KBM-7 (cell line): ENCODE measurements at places on chromosomes 6 and 20.

DNA sequence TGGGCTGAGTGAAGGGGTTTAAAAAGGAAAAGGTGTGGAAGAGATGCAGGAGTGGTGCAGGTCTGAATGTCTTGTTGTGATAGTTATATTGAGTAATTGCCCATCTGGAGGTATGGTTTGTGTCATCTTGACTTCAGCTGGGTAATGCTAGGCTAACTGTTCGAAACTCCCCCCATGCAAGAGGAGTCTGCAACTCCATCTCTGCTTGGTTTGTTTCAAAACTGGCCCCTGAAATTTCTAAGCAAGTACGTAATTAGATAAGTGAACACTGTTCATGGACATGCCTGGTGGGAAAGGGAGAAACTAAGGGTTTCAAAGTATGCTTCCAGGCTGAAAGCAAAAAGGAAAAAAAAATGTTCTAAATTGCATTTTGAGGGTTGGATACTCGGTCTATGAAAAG lies 17.1 kb downstream of the TTK start:
- DNase-seq: no peak

GRCh38 chr6:101666256-101666655 lies 272.7 kb downstream of the GRIK2 start:
- DNase-seq: no peak

- no peak for DNase-seq
These were observed 7.1 kb upstream of the ZNF318 start for GRCh38 chr6:43376551-43376981.

- no peak for DNase-seq
These were observed 289.3 kb downstream of the KIF16B start for GRCh38 chr20:16283978-16284377.

DNA sequence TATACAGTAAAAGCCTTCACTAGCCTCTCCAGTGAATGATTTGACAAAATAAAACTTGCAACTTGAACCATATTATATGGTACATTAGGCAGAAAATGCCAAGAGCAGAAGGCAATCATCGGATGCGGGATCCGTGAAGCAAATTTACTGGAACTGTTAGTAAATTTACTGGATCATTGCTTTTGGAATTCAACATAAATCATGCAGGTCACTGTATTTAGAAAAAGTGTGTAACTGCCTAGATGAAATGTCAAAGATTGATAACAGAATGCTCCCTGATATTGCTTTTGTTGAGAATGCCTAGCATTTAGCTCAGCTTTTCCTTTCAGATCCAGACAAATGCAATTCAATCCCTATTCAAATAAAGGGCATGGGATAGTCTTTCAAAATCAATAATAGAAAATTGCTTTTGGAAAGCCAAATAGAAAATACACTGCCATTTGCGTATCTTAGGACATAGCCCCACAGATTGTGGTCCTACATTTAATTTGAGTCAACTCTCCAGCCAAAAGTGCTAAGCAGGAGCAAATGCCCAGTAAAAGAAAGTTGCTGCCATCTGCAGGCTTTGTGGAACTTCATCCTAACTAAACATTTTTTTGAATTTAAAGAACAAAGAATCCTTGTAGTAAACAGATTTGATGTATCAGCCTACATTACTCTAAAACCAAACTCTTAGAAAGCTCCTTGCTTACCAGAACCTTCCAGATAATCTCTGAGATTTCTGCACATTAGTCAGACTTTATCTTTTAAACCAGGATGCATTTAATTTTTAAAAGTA lies 109.5 kb upstream of the HSF2 start:
- no peak for DNase-seq

GRCh38 chr20:44405257-44405656 lies 49.8 kb downstream of the HNF4A start:
- DNase-seq: no peak

DNA sequence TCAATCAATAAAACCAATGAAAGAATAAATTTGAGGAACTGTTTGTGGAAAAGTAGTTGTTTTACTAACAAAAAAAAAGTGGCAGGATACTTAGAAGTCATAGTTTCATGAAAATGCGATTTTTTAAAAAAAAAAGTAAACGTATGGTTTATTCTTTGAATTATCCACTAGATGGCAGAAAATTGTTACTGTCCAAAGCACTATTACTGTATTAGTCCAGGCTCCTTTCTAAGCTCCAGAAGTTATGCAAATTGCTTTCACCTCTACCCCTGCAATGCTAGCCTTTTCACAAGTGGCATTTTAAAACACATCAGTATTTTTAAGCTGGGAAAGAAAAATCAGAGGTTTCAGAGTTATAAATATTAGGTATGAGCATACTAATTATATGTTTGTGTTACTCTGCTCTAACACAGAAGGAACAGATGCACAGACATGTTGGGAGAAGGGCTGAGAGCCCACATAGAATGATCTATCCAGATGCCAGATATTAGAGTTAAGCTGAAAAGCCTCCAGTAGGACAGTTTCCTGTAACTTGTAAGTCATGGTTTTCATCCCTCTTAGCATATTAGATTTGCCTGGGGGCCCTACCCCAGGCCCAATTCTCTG lies 63.9 kb downstream of the FHL5 start:
- DNase-seq: peak; percentile 34

DNA sequence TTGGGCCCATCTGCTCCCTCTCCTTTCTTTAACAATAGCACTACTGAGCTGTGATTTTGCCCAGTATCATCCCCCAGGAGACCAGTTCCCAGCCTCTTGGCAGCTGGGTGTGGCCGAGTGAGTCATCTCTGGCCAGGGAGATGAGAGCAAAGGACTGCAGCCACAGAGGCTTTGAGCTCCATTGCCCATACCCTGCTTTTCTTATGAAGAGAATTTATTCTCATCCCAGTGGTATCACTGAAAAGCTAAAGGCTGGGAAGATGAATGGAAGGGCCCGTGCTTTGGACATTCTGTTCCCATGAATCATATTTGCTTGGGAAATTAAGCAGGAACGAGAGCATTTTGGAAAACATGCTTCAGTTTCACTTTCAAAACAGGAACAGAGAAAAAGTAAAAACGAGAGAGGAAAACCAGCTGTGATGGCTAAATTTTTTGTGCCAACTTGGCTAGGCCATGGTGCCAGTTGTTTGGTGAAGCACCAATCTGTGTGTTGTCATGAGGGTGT lies 14.9 kb downstream of the CST3 start:
- no peak for DNase-seq

- DNase-seq: no peak
These were observed 216.9 kb upstream of the LRFN2 start for GRCh38 chr6:40803897-40804702.

DNA sequence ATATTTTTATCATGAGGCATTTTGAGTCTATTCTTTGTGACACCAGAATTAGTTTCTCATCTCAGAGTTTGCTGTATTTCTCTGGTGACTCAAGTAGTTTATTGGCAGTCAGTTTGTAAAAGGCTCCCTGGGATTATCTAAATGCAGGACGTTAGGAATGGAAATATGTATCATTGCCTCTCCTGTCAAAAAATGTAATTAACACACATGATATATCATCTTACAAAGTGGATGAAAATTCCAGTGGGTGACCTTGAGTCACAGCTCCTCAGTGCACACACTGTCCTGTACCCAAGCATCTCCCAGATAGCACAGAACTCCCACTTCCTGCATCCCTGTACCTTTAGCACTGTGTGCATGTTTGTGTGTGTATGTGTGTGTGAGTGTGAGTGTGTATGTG lies 258.6 kb downstream of the LAMA2 start:
- DNase-seq: no peak

GRCh38 chr6:164216368-164216767 lies 801.9 kb downstream of the QKI start:
- DNase-seq: no peak

- no peak for DNase-seq
These were observed 36.3 kb downstream of the ROS1 start for GRCh38 chr6:117389227-117390057.

- no peak for DNase-seq
These were observed 71.6 kb downstream of the NFATC2 start for GRCh38 chr20:51470907-51471411.

GRCh38 chr6:26243132-26243531 lies 121.9 kb upstream of the BTN3A2 start:
- DNase-seq: no peak

DNA sequence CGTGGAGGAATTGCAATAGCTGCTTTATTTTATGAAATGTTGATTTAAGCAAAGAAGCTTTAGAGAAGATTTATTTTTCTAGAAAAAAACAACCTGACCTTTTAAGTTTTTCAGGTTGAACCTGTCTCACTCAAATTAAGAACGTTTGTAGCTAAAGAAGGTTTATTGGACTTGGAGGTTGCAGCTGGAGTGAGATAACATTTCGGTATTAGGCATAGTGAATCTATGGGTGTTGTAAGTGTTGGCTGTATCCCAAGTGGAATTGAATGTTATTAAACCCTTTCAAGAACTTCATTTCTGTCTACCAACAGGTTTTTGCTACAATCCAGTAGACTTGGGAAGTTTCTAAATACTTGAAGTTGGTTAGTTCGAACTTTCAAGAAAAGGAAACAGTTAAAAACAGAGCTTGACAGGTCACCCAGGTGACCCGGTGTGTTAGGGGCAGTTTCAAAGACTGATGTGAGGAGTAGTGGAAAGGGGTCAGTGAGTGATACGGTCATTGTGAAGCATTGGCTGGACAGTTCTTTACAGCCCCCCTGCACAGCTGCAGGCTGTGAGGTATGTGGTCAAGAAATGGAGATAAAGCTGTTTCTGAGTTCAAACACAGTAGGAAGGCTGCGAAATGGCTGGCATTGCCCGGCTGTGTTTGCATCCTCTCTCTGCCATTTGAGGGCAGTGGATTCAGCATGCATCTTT lies 2.4 kb upstream of the TBCC start:
- DNase-seq: no peak

DNA sequence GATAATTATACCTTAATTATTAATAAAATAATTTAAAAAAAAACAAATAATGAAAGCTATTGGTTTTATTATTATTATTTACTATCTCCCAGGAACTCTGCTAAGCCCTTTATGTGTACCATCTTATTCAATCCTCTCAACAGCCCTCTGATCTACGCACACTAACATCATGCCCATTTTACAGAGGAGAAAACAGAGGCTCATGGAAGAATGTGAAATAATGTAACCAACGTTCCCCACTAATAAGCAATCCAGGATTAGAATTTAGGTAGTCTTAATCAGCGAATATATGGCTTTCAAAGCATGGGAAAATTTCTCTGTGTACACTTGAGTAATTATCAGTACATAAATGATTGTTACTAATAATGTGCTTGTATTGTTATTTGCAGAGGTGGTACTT lies 89.0 kb downstream of the MAFB start:
- DNase-seq: no peak

DNA sequence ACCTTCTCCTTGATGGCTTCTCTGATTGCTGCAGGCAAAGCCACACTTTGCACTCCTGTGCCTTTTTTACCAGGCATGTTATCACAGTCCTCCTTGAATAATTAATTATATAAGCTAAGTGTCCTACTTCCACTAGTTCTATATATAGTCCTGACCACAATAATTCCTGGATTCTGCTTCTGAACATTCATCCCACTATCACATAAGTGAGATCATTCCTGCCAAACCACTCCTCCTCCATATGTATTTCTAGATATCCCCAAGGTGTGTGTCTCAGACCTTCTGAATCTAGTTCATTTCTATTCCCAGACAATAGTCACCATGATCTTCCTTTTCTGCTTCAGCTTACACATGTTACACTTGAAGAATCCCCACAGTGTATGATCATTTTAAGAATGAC lies 1237.5 kb upstream of the MAP3K7 start:
- no peak for DNase-seq
